ENCODE measurements at places on chromosomes 2 and 18.
A peak's percentile ranks its signal among the peaks of the same experiment; 100 is the strongest.

- DNase-seq: no peak
Observed at GRCh38 chr2:216837740-216838139, 22.1 kb downstream of the TNP1 start.

- DNase-seq: no peak
Observed at GRCh38 chr2:74317701-74318100, 25.5 kb downstream of the SLC4A5 start.

DNA sequence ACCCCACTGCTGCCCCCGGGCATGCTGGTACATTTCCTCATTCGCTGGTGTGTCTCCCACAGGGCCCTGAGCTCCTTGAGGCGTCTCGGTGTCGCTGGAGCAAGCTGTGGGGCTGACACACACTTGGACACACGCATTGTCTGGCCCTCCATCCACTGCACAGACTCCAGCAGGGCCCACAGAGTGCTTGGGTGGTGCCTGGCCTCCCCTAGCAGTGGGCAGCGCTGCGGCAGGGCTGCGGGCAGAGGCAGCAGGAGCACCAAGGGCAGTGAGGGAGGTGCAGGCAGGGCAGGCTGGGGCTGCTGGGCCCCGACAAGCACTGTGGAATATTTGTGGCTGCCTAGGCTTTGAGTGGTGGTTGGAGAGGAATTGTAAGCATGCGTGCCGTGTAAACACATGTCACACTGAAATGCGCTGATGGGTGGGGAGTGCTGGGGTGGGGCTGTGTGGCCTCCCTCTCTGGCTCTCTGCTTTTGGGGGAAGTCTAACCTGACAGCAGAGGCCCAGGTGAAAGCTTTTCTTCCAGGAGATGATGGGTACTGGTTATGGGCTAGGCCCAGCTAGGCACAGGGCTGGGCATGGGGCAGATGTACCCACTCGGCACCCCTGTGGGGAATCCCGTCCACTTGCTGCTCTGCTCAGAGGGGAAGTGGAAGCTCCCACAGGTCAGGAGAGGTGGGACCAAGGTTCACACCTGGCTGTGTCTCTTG is 55.5 kb upstream of the HS6ST1 start:
- DNase-seq: no peak

- DNase-seq: peak; percentile 26
Observed at GRCh38 chr2:223538920-223539440, 63.2 kb downstream of the SCG2 start.

DNA sequence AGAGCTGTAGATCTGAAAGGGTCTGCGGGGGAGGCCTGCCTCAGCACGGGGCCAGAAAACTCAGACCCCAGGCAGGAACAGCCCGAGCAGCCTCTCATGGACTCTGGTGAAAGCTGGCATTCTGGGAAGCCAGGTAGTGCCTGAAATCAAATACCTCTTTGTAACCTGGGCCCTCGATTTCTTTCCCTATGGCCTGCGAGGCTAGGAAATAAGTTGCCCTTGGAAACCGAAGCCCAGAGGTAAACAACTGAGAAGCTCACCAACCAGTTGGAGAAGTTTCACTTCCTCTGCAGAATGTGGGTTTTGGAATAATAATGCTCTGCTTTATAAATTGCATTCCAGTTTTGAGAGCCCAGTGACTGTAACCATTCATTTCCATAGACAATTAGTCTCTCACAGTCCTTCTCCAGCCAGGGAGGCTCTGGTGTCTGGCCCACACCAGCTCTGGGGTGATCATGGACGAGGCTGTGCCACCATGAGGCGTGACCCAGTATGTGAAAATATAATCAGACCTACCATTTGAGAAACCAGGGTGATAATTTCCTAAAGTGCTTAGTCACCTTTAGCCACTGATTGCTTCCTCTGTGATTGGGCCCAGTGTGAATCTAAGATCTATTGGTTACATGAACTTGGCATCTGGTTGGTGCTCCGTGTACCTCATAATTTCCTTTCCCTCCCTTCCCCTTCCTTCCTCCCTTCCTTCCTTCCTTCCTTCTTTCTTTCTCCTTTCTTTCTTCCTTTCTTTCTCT is 133.1 kb upstream of the PELI1 start:
- no peak for DNase-seq

GRCh38 chr2:105470979-105471378 is 72.1 kb upstream of the FHL2 start:
- no peak for DNase-seq

GRCh38 chr2:113980946-113981345 is 91.1 kb downstream of the ACTR3 start:
- no peak for DNase-seq

- no peak for DNase-seq
Observed at GRCh38 chr2:115386465-115386864, 944.0 kb downstream of the DPP10 start.
